Activated T-cell treated with anti-CD3 and anti-CD28 coated beads for 48 hours (primary cell): ENCODE measurements at places on chromosomes 11 and 22.
A peak's percentile ranks its signal among the peaks of the same experiment; 100 is the strongest.

DNA sequence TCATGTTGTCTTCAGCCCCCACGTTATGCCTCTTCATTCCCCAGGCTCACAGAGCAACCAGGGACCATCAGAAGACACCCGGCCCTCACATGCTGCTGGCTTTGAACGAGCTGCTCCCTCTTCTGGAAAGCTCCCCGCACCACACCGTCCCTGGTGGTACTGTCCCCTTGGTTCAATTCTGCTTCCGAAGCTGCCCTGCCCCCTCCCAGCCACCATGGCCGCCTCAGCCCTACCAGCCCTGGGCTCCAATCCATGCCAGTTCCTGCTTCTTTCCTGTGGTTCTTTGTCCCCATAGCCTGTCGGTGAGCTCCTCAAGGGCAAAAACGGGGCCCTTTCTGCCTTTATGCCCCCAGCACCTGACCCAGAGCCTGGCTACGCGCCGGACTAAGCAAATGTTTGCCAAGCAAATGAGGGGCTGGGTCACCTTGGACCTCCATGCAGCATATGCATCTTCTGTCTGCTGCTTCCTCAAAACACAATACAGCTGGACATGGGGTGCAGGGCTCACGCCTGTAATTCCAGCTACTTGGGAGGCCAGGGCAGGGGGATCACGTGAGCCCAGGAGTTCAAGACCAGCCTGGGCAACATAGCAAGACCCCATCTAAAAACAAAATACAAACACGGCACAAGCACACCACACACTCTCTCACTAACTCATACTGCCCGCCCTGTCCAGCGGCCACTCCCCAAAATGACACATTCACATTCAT lies 21.3 kb downstream of the TNKS1BP1 start:
- DNase-seq: no peak

- DNase-seq: peak; percentile 65
Observed at GRCh38 chr22:37316875-37317371, 34.6 kb downstream of the CYTH4 start.

GRCh38 chr22:36730176-36730858 lies 26.8 kb upstream of the CACNG2 start:
- no peak for DNase-seq

DNA sequence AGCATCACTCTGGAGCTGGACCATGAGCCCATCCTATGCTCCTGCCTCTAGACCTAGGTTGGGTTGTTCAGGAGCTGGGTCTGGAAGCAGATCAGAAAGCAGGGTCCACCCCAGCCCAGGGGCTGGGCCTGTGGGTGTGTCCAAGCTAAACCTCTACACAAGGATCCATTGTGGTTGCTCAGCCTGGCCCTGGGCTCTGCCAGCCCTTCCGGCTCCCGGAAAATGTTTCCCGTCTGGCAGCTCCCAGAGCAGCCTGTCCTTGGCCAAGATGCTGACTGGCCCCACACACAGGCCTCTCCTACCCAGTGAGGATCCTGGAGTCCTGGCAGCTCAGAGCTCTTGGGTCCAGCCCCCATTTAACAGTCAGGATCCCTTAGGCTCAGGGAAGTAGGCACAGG lies 35.3 kb upstream of the FCHSD2 start:
- no peak for DNase-seq

- DNase-seq: no peak
Observed at GRCh38 chr22:20859615-20860014, 808 bp downstream of the SNAP29 start.
